Stimulated activated CD8-positive, alpha-beta memory T cell treated with anti-CD3 and anti-CD28 coated beads, Interleukin-15, amount 100 ng/mL, for 48 hours (primary cell): ENCODE measurements at places on chromosomes 3 and 15.

DNA sequence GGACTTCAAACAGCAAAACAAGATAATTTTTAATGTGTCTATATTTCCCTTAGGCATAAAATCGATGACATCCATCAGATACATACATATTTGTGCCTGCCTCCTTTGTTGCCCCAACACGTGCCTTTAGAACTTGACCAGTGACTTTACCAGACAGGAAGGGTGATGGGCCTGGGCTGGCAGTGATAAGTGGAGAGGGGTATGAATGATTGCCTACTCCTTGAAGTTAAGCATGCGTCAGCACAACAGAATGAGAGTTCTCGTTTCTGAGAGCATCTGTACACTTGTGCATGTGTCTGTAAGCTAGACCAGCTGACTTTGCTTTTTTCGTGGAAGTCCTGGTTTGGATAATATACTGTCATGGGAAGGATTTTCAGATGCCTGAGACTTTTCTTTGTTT is 54.9 kb upstream of the COL6A6 start:
- DNase-seq: no peak

GRCh38 chr15:89749951-89750559 is 994 bp downstream of the MESP1 start:
- no peak for DNase-seq

DNA sequence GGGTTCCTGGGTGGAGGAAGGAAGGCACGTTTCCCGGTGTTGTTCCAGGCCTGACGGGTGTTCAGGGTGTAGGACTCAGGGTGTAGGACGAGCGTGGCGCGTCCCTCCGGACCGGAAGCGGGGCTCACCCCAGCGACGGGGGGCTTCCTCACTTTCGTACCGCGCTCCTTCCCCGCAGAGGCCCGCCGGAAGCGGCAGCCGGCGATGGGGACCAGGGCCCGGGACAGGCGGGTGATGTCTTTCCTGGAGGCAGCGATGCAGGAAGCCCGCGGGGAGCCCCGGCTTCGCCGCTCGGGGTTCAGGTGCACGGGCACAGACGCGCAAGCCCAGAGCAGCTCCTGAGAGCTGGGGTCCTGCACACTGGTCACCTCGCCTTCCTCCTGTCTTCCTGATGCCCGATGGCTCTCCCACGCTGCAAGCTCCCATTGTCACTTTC is 13.4 kb downstream of the FOXL2NB start:
- no peak for DNase-seq

DNA sequence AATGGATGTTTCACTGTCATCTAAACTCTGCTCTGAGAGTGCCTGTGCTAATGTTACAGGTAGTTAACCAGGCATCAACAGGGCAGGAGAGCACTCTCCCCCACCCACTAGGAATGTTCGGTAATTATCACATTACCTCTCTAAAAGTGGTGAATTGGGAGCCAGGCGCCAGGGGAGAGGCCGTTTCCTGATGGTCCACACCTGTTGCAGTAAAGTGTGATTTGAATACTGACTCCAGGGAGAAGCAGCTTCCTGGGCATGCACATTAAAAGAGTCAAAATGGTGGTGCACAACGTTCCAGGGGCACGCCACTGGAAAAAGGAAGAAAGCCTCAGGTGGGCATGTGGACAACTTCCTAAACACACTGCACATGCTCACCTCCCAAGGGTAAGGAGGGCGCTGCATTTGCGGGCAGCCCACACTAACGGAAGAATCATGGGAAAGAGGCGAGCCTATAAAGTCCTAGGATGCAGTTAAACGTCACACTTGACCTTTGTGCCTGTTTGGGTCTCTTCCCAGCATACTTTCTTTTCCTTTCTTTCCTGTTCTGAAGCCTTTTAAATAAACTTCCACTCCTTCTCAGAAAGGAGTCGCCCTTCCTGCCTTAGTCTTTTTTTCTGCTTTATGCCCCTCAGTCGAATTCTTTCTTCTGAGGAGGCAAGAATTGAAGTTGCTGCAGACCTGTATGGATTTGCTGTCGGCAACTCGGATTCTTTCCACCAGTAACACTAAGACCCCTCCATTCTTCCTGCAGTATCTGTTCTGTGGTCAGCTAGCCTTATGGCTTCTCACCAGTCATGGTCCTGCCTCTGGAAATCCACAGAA is 28.9 kb upstream of the GPD1L start:
- DNase-seq: no peak

- DNase-seq: no peak
These were observed 97.8 kb upstream of the TBL1XR1 start for GRCh38 chr3:177295116-177295515.

DNA sequence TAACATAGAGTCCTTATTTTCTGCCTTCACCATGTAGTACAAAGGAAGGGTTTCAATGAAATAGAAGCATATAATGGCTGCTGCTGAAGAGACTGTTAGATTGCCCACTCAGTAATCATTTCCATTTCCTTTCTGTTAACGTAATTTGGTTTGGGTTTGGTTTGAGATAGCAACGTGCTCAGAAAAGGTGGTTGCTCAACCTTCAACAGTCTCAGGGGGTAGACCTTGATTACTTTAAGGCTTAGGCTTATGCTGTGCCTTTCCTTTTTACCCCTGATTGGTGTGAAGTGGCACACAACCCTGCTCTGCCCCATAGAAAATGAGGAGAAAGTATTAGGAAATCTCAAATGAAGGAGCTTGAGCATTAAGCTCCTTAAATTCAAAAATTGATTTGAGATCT is 163.7 kb upstream of the TP63 start:
- DNase-seq: no peak

DNA sequence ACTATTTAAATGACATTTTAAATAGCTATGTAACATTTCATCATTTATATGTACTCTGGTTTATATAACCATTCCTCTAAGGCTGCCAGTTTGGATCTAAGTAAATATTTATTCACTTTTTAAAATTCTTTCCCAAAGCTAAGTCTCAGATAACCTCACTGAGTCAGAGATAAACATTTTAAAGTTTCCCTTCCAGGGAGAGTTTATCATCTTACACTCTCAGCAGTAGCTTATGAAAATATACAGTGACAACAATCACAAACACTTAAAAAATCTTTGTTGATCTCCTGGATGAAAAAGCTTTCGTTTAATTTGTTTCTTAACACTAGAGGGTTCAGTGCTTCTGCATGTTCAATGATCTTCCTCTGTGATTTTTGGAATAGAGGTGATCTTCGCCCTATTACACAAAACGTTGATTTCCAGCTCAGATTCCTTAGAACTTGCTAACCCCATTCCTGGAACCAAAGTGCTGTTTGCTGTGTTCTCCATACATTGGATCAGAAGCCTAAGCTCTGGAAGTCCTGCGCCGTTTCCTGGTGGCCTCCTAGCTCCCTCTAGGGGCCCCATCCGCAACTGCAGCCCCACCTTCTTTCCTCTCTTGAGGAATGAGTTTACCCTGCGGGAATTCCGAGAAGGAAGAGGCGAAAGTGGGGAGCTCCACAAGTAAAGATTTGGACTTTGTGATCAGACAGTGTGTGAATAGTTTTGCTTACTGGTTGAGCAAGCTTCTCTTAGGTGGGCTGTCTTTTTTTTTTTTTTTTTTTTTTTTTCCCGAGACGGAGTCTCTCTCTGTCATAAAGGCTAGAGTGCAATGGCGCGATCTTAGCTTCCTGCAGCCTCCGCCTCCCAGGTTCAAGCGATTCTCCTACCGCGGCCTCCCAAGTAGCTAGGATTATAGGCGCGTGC is 29.3 kb upstream of the SACM1L start:
- DNase-seq: no peak

DNA sequence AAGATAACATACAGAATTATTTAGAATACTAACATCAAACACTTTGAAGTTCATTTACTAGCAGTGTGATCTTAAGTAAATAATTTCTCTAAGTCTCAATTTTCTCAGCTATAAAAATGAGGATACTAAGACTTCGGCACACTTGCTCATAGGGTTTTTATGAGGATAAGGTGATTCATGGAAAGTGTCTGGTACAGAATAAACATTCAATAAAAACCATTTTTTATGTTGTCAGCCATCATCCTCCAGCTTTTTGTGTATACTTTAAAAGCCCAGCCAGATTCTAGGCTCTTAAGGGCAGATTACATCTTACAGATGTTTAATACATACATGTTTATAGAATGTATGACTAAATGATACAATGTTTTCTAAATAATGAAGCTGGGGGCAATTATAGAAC is 56.8 kb downstream of the FEZF2 start:
- DNase-seq: no peak
